Dorsolateral prefrontal cortex (tissue), 122 donors: ENCODE measurements at places on chromosomes 2 and 18. TPM values are rescaled to one million over a fixed set of nuclear protein-coding genes. Genes with fewer than 3 reads are reported as not detected.
A peak's percentile ranks its signal among the peaks of the same experiment; 100 is the strongest.

- no peak for DNase-seq
Measured at GRCh38 chr2:11068079-11068741, 87.1 kb upstream of the SLC66A3 start.

- DNase-seq: peak; percentile 24
Measured at GRCh38 chr18:74456349-74457042, 612 bp downstream of the DIPK1C start.

DNA sequence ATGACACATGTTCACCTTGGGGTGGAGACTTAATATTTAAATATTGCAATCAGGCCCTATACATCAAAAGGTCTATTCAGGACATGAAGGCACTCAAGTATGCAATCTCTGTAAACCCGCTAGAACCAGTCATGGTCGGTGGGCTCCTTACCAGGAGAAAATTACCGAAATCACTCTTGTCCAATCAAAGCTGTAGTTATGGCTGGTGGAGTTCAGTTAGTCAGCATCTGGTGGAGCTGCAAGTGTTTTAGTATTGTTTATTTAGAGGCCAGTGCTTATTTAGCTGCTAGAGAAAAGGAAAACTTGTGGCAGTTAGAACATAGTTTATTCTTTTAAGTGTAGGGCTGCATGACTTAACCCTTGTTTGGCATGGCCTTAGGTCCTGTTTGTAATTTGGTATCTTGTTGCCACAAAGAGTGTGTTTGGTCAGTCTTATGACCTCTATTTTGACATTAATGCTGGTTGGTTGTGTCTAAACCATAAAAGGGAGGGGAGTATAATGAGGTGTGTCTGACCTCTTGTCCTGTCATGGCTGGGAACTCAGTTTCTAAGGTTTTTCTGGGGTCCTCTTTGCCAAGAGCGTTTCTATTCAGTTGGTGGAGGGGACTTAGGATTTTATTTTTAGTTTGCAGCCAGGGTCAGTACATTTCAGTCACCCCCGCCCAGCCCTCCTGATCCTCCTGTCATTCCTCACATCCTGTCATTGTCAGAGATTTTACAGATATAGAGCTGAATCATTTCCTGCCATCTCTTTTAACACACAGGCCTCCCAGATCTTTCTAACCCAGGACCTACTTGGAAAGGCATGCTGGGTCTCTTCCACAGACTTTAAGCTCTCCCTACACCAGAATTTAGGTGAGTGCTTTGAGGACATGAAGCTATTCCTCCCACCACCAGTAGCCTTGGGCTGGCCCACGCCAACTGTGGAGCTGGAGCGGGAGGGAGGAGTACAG, 108.1 kb downstream of the XRCC5 start:
- DNase-seq: no peak

- DNase-seq: no peak
Measured at GRCh38 chr2:149616681-149617456, 29.3 kb upstream of the MMADHC start.

- DNase-seq: no peak
Measured at GRCh38 chr18:72999971-73000607, 132.3 kb upstream of the NETO1 start.

DNA sequence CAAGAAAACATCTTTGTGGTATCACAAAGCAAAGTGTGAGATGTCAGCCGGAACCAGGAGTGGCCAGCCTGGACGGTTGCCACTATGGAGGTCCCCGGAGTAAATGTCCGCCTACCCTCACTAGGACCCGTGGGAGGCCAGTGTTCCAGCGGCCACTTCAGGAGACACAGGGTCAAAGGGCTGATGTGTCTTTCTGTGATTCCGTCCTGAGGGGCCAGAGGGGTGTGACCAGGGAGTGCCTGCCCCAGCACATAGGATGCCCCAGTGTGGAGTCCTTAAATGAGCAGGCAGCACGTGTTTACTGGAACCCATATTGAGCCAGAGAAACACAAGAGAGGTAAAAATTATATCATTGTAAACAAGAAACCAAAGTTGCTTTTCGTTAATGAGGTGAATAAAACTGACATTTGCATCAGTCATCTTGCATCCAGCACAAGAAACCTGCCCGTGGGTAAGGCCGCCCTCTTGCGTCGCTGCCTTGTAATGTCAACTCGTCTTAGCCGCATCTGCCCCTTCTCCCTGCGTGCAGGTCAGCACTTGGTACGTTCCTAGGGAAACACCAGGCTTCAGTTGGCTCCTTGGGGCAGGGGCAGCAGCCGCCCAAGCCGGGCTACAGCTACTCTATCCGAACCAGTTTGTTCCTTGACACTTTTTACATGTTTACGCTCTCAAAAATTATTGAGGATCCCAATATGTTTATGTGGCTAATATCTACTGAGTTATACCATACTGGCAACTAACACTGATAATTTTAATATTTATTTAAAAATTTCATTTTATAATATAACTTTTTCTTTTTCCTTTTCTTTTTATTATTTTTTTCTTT, 46.7 kb upstream of the LAPTM4A start:
- peak; percentile 85 for DNase-seq

DNA sequence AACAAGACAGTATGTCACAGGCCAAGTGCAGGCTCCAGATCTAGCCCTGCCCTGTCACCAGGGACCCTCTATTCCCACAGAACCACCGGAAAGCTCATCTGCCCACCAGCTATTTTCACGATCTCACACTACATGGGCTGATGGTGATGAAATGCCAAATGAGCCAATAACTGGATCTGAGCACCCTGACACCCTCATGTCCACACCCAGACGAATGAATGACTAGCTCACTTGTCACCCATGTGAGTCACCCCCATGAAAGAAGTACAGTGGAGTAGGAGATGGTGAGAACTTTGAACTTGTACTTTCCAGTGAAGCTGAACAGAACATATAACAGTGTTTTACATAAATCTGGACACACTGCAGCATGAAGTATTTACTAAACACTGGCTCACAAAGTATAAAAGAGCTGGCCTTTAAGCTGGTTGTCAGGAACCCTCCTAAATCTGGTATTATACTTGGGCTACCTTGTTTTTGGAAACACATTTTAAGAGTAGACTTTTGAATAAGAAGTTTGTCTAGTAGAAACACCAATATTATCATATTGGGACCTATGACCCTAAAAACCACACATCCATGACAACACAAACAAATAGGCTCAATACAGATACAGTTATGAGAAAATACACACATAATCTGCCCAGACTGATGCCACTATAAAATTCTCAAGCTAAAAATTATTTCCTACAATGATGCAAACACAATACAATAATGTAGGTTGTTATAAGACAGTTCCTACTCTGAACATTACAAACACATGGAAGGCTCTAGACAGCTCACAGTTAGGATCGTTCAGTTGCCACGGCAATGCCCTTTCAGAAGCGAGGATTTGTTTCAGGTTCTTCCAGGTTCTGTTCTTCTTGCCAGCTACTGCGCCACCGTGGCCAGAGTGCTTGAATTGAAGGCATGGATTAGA, 19.0 kb downstream of the INO80C start:
- DNase-seq: no peak

DNA sequence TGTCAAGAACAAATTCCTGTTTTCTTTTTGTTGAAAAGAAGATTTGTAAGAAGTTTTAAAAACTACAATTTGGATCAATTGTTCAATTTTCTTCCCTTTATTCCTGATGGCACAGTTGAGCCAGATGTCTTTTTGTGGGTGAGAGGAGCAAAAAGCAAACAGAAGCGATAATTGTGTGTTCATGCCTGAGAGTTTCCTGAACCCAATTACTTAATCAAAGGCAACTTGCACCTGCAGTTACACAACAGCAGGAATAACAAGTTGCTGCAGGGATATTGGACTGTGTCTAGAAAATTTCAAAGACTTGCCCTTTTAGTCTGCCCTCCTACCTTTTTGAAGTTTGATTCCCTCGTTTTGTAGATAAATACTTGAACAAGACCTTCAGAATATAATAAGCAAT, 383.6 kb downstream of the DSEL start:
- no peak for DNase-seq

GRCh38 chr2:108392029-108392428, 14.3 kb downstream of the SULT1C4 start:
- DNase-seq: no peak

- DNase-seq: no peak
Measured at GRCh38 chr18:53817976-53818950, 406.2 kb downstream of the MBD2 start.

DNA sequence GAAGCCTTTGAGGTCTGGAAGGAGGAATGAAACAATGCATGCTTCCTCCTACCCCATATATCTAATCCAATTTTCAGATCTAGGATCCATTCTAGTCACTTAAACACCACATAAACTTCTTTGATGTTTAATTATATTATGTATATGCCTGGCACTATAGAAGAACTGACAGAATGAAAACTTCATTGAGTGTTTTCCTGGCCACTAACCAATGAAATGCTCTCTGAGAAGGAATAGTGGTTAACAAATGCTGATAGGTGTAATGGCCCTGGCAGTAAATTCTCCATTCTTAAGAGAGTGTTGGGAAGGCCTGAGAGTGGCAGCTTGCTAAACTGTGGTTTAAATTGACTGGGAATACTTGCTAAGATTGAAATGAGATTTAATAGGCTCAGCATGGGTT, 710.0 kb downstream of the LRRTM4 start:
- no peak for DNase-seq

DNA sequence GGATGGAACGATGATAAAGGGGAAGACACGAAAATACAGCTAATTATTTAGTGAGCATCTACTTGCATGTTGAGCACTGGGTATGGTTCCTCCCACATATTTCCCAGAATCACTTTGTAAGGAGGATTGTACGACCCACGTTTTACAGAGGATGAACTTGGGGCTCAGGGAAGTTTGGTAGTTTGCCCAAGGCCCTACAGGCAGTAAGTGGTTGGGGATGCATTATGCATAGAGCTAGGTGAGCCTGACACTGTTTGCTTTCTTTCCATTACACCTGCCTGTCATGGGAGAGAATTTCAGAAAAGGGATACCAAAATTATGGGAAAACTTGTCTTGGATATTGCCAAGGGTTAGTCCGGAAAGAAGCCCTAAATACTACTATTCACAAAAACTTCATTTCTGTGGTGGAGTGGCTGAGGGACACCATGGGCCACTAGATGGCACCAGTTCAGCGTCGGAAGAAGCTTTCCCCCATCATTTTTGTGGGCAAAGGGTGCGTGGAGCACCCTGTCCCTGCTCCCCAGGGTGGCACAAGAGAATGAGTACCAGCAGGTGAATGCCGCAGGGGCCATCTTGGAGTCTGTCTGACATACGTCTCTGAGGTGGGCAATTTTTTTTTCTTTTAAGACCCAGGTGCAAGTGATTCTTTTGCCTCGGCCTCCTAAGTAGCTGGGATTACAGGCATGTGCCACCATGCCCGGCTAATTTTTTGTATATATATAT, 23.5 kb upstream of the C18orf32 start:
- no peak for DNase-seq

Gene MC4R
- 2.1 TPM for total RNA-seq

Gene DES
- 3.3 TPM for total RNA-seq

Gene SCN1A
- total RNA-seq: 126 TPM

Gene RESP18
- total RNA-seq: 2.3 TPM

Gene VWA3B
- 0.52 TPM for total RNA-seq
